Mesothelial cell of epicardium (in vitro differentiated cells): ENCODE measurements at places on chromosomes 7 and 10.

DNA sequence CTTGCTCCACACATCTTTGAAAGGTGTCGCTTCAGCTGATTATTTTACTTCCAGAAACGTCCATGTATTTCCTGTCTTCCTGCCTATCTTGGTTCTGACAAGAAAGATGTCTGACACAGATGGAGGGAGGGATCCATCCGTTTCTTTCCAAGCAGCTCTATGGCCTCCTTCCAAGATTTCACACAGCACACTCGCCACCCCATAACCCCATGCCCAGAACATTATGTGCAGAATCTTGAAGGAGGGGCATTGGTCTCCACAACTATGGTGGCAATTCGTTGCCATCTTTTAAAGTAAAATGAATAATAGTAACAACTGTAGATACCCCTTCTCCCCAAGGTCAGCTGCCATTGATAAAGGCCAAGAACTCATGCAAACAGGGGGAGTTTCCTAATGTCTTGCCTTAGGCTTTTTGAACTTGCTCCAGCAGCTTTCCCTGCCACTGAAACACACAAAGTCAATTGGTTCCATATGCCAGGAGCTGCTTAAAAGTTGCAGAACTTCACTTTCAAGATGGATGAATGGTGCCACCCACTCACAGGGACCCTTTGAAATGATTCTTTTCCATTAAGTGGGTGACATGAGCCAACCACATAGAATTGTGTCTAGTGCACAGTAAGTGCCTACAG lies 60.0 kb downstream of the VSTM4 start:
- DNase-seq = no peak

- no peak for DNase-seq
Observed at GRCh38 chr7:116674508-116675173, 2.6 kb downstream of the MET start.

DNA sequence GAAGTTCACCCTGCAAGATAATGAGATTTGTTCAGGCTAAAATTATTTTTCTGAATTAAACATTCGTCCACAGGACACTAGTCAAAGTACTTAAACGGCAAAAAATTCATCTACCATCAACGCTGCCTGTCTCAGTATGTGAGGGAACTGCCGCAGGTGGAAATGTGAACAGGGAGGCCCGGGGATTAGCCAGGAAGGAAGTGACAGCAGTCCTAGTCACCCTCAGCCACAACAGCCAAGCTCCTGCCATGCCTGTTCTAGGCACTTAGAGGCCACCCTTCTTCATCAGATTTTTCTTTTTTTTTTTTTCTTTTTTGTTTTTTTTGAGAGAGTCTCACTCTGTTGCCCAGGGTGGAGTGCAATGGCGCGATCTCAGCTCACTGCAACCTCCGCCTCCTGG lies 9.4 kb downstream of the NUDT5 start:
- DNase-seq = no peak

DNA sequence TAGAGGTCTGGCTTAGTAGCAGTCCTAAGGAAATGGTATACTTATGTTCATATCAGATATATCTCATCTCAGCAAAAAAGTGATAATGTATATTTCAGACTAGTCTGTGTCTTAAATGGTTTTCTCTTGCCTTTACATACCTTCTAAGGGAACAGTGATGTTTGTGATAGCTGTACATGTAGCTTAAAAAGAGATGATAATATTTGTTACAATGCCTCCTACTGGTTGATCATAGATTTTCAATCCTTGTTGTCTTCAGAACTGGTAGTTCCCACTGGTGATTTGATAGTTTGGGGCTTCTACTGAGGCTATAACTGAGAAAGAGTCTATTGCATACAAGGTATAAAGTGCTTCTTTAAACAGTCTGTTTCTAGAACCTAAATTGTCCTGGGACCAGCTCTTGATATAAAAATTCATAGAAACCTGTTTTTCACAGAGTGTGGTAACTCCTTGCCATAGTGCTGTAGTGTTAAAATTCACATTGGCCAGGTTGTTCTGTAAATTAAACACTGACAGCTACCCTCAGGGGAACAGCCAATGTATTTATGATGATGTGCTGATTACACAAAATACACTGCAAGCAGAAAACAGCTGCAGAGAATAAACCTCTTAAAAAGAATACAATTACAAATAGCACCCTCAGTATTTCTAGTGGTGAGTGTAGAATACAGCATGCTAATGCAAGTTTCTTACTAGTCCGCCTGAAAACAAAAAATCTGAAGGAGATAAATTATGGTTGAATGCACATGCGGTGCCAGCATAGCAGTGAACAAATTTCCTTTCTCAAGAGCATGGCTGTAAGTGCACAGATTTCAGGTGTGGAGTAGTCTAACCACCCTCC lies 90.3 kb downstream of the BTRC start:
- no peak for DNase-seq

DNA sequence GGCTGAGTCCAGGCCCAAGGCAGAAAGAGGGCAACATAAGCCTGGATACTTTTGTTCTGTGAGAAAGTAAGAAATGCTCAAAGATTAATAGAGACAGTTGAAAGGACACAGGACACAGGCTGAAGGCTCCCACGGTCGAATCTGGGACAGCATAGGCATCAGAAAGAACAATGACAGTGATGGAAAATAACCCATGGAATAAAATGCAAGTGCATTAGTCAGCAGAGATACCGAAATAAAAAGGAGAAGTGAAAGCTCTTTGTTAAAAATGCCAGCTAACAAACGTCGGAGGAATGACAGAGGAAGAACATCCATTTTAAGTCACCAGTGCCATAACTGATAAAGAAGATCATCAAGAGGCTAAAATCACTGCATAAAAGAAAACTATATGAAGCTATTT lies 19.6 kb upstream of the AGAP5 start:
- DNase-seq = no peak

DNA sequence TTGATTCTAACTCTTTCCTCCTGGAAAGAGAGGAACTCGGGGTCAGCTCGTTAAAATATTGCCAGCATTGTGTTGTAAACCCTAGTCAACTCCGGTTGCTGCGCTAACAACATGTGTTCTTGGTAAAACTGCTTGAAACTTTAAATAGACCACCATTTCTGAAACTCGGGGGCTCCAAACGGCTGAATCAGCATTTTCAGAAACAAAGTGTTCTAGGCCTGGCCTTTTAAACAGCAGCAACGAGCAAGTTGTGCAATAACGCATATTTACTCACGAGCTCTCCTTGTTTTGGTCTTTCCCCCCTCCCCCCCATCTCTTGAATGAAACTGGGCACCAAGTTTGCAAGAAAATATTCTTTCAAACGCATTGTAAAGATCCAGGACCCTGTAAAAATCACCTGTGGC lies 9.2 kb upstream of the GRB10 start:
- DNase-seq = no peak

DNA sequence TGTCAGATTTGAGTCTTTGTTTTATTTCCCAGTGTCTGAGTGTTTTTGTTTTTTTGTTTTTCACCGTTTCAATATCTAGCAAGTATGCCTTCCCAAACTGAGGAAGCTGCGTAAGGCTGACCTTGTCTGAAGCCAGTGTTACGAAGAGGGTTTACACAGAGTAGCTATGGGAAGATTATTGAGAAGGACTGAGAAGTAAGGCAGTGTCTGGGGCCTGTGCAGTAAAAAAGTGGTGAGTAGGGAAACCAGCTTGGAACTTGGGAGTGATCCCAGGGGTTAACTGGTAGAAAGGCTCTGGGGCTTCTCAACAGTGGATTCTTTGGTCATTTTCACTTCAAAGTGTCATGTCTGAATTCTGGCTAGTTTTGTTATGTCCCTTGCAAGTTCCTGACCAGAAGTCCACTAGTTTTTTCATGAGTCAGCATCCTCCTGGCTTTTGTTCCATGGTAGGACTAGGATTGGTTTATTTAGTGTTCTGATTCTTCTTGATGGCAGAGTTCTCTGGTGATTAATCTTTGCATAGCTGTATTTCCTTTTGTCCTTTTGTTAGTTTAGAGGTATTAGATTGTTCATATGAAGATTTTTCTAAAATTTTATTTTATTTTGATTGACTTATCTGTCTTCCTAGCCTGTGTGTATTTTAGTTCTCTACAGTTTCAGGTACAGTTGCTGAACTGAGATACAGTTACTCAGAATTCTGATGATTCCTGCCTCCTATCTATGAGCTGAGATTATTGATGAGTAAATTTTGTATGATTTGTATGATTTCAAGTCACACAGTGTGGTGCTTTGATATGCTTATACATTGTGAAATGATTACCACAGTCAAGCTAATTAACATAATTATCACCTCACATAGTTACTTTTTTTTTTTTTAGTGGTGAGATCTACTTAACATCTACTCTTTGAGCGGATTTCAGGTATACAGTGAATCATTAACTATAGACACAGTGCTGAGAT lies 19.0 kb downstream of the GARS1 start:
- no peak for DNase-seq

DNA sequence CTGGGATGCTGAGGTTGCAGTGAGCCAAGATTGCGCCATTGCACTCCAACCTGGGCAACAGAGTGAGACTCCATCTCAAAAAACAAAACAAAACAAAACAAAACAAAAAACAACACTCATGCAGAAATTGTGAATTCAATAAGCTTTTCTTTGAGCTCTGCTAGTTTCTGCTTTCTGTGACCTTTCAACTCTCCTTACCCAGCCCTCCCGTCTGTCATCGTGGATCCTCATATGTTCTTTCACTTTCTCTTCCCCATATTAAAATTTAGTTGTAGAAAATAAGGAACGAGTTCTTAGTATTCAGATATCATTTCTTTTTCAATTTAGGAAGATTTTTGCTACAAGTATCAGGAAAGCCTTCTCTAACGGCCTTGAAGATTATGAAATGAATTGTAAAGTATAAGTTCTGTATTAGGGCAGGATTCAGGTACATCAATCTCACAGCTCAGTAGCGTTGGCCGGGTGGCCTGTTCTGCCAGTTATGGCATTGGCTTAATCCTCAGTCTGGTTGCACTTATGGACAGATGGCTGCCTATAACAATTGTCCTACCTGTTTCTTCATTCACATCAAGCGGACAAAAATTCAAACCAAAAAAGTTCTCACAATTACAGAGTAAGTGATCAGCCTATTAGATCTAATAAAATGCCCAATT lies 1167.0 kb downstream of the SORCS3 start:
- DNase-seq = no peak

DNA sequence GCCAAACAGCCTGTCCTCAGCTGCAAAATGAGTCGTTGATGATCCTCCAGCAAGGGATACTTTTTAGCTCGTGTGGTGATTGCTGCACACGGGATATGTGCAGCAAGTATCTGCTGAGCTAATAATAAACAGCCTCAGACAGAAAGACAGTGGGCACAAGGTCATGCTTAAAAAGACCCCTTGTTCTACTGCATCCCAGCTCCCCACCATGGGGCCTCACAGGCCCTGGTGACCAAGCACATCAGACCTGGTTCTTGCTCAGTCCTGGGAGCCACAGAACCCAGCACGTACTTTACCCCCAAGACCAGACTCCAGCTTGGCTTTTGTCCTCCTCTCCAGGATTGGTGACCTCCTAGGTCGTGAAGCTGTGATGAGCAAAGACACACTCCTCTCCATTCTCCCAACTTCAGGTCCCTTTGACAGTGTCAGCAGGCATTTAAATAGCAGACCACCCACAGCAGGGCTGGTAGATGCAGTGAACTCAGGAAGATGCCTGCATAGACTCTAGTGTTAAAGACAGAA lies 50.5 kb downstream of the EGFR start:
- no peak for DNase-seq

DNA sequence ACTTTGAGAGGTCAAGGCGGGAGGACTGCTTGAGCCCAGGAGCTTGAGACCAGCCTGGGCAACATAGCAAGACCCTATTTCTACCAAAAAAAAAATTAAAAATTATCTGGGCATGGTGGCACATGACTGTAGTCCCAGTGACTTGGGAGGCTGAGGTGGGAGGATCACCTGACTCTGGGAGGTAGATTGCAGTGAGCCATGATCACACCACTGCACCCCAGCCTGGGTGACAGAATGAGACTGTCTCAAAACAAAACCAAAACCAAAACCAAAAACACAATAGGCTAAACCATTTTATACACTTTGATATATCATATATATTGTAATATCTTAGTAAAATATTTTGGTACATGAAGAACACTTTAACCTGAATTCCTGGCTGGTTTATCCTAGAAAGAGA lies 101.6 kb downstream of the RAPGEF5 start:
- DNase-seq = no peak

DNA sequence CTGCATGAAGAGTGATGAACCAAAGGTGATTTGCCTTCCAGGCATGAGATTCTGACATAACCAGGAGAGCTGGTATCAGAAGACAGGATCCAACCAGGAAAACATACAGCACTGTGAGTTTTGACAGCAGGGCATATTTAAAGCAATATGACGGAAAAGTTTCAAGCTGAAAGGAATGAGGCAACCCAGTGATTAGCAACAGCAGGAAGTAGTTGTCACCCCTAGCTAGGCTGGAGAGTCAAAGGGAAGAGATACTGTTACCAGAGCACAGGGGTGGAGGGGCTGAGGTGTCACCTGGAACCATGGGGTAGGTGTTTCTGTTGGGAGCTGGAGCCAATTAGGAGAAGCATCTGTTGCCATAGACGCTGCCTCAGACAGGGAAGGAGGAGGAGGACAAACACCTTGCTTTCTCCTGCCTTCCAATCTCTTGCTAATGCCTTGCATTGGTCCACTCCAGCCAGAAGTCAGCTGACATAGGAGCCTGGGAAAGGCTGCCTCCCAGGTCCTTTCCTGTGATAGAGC lies 125.4 kb upstream of the SORCS3 start:
- no peak for DNase-seq

DNA sequence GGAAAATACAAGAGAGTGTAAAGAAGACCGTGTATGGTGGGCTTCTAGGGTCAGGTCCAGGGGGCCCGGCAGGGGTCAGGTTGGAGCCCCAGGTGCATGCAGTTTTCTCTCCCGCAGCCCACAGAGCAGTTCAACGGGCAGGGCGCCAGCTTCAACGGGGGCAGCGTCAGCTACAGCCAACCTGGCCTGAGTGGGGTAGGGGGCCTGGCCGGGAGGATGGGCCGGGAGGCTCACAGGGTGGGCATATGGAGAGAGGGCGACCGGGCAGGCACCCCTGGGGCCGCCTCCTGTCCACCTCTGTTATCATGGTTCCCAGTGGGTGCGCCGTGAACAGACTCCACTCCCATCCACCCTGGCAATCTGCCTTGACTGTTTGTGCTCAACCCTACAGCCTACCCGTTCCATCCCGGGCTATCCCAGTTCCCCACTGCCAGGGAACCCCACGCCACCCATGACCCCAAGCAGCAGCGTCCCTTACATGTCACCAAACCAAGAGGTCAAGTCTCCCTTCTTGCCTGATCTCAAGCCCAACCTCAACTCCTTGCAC lies 11.5 kb downstream of the ZMIZ2 start:
- no peak for DNase-seq

DNA sequence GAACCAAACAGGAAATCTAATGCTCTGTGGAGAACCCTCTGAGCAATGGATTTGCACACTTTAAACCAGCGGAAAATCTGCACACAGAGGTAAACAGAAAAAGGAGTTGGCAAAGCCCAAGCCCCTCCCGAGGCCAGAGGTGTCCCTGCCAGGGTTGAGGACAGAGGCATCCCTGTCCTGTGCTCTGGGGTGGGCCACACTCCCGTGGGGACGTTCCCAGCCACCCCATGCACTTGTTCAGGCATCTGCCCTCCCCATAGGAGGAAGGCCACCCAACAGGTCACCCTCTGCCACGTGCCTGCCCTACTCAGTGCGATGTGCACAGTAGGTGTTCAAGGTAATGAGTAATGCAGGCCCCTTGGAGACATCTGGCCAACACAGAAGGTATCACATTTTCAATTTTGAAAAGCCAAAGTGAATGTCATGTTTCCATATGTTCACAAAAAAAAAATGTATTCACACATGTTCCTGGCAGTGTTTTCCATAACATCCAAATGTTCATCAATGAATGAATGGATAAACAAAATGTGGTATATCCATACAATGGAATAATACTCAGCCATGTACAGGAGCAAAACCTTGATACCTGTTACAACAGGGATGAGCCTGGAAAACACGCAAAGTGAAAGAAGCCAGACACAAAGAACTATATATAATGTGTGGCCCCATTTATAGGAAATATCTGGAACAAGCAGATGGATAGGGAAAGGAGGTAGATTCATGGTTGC lies 108.1 kb downstream of the EBF3 start:
- no peak for DNase-seq
